ENCODE measurements at places on chromosomes 7 and 10.

DNA sequence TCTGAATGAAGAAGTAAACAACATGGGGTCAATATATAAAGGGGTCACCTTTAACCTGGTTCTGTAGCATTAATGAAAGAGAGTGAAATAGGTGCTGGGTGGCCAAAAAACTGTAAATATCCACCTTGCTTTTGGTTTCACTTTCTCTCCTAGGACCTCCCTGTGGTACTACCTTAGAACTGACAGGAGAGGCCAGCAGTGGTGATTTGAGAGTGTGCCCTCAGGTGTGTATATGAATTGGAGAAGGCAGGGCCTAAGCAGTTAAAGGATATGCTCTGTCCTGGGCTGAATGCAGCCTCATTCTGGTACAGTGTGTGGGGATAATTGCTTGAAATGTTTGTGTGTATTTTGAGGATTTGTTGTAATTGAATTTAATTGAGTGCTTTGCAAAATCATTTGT is 62.0 kb downstream of the BBS9 start:
- DNase-seq, result peak; percentile 11

- DNase-seq, result no peak
Observed at GRCh38 chr10:49117376-49118070, 2.2 kb upstream of the VSTM4 start.

- no peak for DNase-seq
Observed at GRCh38 chr7:110685899-110686298, 405.0 kb upstream of the LRRN3 start.

- DNase-seq, result no peak
Observed at GRCh38 chr10:74624501-74624900, 201.9 kb upstream of the KAT6B start.

- DNase-seq, result no peak
Observed at GRCh38 chr7:55565681-55566080, 6.6 kb downstream of the VOPP1 start.

- DNase-seq, result no peak
Observed at GRCh38 chr10:12728494-12728893, 273.0 kb downstream of the CCDC3 start.

- no peak for DNase-seq
Observed at GRCh38 chr10:75228278-75228677, 7.5 kb downstream of the COMTD1 start.

DNA sequence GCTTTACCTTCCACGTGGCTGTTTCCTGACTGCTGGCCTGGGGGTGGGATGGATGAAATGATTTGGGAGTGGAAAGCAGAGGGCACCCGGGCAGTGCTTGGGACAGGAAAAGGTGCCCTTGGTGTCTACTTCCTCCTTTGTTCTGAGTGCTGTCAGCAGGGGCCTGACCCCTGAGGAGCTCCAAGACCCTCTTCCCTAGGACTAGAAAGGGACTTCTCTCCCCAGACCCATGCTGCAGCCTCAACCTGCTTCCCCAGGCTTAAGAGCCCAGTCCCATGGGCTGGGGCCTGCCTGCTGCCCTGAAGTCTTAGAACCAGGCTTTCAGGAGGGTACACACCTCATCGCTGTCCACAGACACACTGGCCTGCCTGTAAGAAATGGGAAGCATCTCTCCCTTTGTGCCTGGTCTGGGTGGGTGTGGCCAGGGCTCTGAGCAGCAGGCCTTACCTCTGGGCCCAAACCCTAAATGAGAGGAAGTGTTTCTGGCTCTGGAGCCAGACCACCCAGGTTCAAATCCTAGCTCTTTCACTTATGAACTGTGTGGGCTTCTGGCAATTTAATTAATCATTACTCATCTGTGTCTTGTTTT is 12.9 kb downstream of the CDH23 start:
- no peak for DNase-seq

GRCh38 chr7:150502519-150502918 is 12.2 kb upstream of the GIMAP7 start:
- no peak for DNase-seq

DNA sequence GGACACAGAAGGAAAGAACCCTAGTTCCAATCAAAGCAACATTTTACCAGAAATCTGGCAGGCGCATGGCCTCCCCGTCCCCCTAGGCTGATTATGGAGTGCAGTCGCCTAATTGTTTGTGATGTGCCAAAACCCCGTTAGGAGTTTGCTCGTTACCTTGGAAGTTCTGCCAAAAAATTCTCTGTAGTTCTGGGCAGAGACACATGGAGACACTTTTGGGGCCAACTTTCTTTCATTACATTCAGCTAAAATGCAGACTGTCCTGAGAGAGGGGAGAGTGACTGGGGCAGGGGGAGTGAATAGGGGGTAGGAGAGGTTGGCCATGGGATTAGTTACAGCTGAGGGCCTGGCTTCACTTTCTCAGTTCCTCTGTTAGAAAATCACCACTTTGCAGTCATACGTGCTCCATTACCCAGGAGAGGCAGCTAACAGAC is 158.0 kb upstream of the NPVF start:
- DNase-seq, result no peak

DNA sequence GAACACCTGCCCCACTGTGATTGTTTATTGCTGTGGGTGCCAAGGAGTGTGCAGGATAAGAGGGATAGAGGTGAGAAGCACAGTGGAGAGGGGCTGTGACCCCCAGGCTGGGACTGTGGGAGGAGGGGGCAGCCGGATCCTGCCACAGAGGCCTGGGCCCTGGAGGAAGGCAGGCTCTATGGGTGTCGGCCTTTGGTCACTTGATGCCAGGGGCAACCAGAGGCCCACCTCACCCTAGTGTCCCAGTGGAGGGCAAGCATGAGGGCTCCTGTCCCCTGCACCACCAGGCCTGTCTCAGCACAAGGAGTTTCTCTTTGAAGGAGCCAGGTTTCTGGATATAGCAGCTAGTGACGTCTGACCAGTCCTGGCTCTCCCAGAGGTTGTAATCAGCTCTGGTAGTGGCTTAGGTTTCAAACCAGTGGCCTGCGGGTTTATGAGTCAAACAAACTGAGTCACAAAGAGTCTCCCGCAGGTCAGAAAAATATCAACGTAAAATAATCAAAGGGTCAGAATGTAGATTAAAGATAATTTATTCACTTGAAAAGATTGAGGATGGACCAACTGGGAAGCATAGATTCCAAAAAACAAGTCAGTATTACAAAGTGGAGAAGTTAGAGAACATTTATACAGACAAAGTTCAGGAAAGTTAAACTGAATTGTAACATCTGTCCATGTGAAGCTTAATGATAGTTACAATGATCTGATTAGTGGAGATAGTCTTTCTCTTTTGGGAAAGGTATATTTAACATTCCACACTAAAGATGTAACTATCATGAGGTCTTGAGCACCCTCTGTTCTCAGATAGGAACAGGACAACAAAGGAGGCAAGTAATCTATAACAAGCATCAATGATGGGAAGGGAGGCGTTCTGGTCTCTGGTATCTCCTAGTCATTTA is 37.2 kb upstream of the ZNF488 start:
- DNase-seq, result peak; percentile 76

DNA sequence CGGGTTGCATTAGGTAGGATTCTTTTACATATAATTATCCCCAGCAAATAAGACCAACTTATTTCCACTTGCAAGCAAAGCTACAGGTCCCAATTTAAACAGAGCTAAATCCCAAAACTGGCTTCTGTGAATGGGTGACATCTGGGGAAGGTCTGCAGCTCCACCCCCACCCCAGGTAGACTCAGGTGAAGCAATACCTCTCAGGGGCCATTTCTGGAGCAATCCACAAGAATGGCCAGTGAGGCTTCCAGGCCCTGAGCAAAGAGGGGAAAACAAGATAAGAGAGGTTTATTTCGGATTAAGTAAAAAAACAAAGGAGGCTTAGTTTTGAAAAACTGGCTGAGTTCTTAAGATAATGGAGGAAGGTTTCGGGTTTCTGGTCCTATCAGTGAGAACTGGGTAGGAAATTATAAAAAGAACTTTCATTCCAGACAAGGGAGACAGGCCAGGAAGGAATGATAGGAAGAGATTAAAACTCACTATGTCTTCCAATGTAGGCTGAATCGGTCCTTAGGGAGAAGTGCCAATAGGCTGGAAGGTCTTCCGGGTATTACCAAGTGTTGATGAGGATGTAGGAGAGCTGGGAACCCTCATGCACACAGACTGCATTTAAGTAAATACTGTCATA is 25.4 kb downstream of the SH3PXD2A start:
- DNase-seq, result no peak
